ENCODE measurements at places on chromosomes 1 and 21.
A peak's percentile ranks its signal among the peaks of the same experiment; 100 is the strongest.

- DNase-seq: no peak
Observed at GRCh38 chr1:94636624-94637023, 95.1 kb upstream of the F3 start.

DNA sequence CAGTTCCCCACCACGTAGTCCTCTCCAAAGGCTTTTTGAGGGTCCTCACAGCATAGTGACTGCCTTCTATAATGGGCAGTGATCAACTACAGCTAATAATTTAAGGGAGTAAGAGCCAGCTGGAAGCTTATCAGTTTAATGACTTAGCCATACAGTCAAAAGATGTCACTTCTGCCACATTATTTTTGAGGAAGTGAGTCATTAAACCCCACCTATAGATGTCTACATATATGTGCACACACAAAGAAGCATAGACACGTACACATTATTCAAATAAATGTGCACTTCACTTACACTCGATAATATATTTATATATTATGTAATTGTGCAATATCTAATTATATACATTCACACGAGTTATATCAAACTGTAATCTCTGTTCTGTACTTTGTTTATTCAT is 1704.7 kb downstream of the KCNT2 start:
- no peak for DNase-seq

DNA sequence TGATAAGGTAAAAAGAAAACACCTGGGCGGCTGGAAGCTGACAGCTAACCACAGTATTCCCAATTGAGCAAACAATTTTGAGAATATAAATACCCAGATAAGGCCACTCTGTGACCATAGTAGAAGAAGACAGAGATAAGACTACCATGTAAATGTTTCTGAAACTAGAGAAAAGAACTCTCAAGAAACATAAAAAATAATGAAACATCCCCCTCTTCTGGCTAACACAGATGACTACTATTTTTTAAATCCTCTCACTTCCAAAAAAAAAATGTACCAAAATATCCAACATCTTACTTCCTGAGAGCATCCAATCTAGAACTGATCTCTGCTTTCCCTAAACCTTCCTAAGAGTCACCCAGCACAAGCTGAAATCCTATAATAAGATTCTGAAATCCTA is 125.9 kb downstream of the HFM1 start:
- DNase-seq: no peak

GRCh38 chr1:205936846-205937586 is 6.2 kb downstream of the SLC26A9 start:
- DNase-seq: no peak

DNA sequence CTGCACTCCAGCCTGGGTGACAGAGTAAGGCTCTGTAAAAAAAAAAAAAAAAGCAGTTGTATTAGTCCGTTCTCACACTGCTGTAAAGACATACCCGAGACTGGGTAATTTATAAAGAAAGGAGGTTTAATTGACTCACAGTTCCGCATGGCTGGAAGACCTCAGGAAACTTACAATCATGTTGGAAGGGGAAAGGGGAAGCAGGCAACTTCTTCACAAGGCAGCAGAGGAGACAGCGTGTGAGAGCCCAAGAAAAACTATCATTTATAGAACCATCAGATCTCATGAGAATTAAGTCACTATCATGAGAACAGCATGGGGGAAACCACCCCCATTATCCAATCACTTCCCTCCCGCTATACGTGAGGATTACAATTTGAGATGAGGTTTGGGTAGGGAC is 151.7 kb upstream of the NR5A2 start:
- DNase-seq: no peak

DNA sequence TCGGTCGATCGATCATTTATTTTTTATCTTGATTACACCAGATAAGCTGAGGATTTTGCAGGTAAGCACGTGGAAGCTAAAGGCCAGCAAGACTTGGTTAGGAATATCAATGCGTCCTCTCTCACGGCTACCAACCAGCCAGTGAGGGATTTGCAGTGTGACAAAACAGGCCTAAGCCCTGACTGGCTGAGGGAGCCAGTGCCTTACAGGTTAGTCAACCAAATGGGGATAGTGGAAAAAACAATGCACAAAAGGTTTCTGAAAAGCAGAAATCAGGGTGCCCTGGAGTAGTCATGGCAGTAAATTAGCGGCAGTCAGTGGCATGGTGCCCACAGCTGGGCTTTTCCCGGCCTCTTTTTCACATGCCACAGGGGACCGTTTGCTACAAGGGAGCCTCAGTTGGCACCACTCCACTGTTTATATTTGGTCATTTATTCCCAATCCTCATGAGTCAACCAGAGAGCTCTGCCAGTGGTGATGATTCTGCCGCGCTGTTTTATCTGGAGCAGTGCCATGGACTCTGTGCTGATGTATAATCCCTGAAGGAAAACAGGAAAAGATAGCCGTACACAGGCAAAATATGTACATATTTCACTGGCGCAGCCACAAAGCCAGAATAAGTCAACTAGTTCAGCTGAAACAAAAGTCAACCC is 167.6 kb downstream of the RHOU start:
- peak; percentile 96 for DNase-seq

DNA sequence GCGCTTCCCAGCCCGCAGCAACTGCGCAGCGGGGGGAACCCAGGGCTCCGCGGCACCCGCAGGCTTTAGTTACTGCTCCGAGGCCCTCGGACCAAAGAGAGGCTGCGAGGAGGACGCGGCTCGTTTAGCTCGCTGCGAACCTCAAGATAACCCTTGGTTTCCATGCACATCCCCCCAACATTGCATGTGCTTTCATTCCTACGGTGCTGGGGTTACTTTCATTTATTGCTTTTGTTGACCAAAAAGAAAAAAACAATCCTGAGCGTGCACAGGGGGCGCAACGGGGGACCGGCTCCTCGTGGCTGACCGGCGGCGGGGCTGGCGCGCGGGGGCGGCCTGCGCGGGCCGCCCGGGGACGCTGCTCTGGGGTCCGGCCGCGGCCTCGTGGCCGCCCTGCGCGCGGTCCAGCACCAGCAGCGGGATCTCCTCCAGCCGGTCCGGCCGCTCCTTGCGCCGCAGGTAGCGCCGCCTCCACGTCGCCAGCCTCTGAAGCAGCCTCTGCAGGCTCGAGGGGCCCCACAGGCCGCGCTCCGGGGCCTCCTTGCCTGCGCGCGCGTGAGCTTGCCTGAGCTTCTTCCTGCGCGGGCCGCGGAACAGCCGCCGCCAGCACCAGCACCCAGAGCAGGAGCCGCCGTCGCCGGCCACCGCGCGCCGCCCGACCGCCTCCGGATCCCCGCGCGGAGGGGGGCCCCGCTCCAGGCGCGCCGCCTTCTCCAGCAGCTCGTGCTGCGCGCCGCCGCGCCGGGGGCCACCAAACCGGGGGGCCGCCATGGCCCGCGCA is 77.4 kb downstream of the DESI2 start:
- peak; percentile 15 for DNase-seq

GRCh38 chr1:198153103-198153502 is 3.7 kb upstream of the NEK7 start:
- peak; percentile 56 for DNase-seq

GRCh38 chr21:46347791-46348381 is 23.9 kb downstream of the PCNT start:
- DNase-seq: no peak

- DNase-seq: peak; percentile 40
Observed at GRCh38 chr1:237879195-237879594, 11.5 kb downstream of the ZP4 start.

DNA sequence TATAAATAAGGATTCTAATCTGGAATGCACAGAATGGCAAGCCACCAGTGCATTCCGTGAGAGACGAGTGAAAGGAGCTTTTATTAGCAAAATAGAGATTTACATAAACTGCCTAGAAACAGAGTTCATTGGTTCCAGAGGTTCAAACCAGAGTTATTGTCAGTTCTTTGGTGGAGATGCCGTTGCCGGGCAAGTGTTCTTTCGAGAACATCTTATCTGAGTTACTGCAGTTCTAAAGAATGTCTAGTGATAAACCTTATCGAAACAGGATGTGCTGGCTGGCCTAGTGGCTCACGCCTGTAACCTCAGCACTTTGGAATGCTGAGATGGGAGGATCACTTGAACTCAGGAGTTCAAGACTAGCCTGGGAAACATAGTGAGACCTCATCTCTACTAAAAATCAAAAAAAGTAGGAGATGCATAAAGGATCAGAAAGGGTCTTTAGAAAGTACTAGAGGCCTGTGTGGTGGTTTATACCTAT is 19.9 kb upstream of the EVI5 start:
- DNase-seq: peak; percentile 62
